Dorsolateral prefrontal cortex (tissue), 122 donors: ENCODE measurements at places on chromosomes 5 and 9. TPM values are rescaled to one million over a fixed set of nuclear protein-coding genes. Genes with fewer than 3 reads are reported as not detected.

DNA sequence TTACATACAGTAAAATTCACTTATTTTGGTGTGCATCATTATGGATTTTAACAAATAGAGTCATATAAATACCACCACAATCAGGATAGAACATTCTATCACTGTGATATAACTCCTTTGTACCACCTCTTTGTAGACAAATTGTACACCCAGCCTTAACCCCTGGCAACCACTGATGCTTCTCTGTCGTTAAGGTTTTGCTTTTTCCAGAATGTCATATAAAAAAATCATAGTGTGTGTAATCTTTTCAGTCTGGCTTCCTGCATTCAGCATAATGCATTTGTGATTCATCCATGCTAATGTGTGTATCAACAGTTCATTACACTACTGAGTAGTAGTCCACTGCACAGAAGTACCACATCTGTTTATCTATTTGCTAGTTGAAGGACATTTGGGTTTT is 81.2 kb downstream of the ARSB start:
- DNase-seq = no peak

DNA sequence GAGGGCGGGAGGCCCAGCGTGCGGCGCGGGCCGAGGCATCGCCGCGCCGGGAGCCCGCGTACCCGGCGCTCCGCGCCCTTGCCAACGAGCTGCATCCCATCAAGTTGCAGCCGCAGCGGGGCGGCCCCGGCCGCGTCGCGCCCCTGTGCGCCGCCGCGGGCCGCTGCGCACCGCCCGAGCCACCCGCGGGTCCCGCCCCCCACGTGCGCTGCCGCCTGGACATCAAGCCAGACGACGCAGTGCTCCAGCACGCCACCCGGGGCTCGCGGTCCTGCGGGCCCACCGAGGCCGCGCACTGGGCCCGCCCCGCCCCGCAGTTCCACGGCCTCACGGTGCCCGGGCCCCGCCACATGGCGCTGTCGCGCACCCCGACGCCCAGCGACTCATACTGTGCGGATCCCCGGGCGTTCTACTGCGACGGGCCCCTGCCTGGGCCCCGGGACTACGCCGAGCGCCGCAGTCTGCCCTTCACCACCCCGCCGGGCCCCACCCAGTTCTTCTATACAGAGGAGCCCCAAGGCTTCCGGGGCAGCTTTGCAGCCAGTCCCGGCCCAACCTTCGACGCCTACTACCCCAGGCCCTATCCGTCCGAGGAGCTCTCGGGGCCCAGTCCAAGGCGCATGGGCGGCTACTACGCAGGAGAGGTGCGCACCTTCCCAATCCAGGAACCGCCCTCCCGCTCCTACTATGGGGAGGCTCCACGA is 2.6 kb downstream of the AJM1 start:
- DNase-seq = no peak

GRCh38 chr5:54825005-54825404 is 160.4 kb downstream of the ESM1 start:
- no peak for DNase-seq

PDE6A gene
- not detected for total RNA-seq

- no peak for DNase-seq
Measured at GRCh38 chr5:82628364-82628910, 350.3 kb upstream of the RPS23 start.
